Fibroblast of mammary gland (primary cell): ENCODE measurements at places on chromosomes 3 and 15.

DNA sequence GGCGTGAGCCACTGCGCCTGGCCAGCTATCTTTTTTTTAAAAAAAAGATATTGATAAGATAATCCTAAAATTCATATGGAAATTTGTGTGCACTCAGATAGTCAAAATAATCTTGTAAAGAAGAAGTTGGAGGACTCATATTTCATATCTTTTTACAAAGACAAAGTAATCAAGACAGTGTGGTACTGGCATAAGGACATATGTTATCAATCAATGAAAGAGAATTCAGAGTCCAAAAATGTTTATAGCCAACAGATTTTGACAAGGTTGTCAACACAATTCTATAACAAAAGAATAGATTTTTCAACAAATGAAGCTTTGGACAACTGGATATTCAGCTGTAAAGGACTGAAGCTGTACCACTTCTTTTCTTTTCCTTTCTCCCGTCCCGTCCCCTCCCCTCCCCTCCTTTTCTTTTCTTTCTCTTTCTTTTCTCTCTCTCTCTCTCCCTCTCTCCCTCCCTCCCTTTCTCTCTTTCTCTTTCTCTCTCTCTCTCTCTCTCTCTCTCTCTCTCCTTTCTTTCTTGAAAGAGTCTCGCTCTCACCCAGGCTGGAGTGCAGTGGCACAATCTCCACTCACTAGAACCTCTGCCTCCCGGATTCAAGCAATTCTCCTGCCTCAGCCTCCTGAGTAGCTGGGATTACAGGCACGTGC is 126.8 kb downstream of the GSK3B start:
- no peak for DNase-seq

GRCh38 chr3:55330756-55331155 is 156.3 kb downstream of the WNT5A start:
- peak; percentile 25 for DNase-seq

DNA sequence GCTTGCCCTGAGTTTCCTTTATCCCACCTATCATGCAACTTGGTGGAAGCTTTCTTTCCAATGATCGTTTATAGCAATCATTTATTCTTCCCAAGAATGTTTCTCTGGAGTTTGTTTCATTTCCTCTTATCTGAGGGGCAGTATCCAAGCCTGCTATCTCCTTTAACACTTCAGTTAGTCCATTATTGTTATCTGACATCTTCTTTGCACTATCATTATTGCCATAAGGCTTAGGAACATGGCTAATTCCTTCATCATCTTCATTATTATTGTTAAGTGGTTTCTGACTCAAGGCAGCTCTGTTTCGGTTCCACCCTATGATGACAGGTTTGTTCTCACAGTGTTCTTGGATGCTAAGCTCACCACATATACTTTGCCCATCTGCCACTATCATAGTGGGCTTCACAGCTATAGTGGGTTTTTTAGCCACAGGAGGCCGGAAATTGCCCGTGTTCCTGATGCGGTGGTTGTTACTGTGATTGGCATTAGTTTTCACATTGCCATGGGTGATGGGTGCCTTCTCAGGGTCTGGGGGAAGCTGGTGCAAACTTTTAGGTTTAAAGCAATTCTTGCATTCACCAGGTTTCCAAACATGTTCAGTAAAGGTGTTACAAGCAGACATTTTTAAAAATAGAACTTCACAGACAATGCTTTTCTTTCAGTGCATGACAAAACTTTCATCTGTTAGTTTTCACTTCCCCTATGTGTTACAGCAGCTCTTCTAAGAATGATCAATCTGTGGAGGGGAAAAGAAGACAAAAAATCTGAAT is 110.6 kb upstream of the TSPAN3 start:
- DNase-seq = peak; percentile 8

- no peak for DNase-seq
Observed at GRCh38 chr3:13287833-13288232, 132.3 kb downstream of the NUP210 start.

DNA sequence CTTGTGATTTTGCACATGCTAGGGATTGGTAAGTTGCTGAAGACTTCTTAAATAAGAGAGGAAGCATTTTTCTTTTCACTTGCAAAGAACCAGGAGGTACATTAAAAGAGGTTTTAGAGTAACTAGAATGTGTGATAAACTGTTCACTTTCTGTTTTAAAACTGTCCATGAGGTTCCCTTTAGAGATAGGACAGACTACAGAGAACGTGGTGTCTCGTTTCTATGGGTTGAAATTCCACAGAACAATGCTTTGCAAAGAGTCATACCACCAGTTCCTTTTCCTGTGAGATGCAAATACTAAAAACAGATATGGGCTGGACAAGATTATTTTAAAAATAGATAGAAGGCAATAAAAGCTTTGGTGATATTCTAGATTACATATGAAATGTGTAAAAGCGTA is 372.8 kb downstream of the TIGIT start:
- DNase-seq = no peak
